ENCODE measurements at places on chromosomes 11 and 22. TPM values are rescaled to one million over a fixed set of nuclear protein-coding genes. Genes with fewer than 3 reads are reported as not detected.

SYNGR1 gene
- polyA plus RNA-seq: 16.2 TPM

GRIA4 gene
- 42.7 TPM for polyA plus RNA-seq

C11orf98 gene
- polyA plus RNA-seq: 82.2 TPM

FAM83F gene
- polyA plus RNA-seq: not detected

MYOD1 gene
- polyA plus RNA-seq: not detected

MS4A2 gene
- not detected for polyA plus RNA-seq

OR6T1 gene
- not detected for polyA plus RNA-seq

FOLR3 gene
- polyA plus RNA-seq: not detected

IGSF9B gene
- 0.11 TPM for polyA plus RNA-seq

MMP3 gene
- not detected for polyA plus RNA-seq

VPS37C gene
- polyA plus RNA-seq: 1.7 TPM

CRYBB1 gene
- not detected for polyA plus RNA-seq
